Activated CD4-positive, alpha-beta T cell treated with anti-CD3 and anti-CD28 coated beads, Interleukin-2, amount 50 U/mL, for 24 hours (primary cell): ENCODE measurements at places on chromosomes 13 and 19.

GRCh38 chr13:75931116-75931515 is 295.0 kb downstream of the LMO7 start:
- no peak for DNase-seq

DNA sequence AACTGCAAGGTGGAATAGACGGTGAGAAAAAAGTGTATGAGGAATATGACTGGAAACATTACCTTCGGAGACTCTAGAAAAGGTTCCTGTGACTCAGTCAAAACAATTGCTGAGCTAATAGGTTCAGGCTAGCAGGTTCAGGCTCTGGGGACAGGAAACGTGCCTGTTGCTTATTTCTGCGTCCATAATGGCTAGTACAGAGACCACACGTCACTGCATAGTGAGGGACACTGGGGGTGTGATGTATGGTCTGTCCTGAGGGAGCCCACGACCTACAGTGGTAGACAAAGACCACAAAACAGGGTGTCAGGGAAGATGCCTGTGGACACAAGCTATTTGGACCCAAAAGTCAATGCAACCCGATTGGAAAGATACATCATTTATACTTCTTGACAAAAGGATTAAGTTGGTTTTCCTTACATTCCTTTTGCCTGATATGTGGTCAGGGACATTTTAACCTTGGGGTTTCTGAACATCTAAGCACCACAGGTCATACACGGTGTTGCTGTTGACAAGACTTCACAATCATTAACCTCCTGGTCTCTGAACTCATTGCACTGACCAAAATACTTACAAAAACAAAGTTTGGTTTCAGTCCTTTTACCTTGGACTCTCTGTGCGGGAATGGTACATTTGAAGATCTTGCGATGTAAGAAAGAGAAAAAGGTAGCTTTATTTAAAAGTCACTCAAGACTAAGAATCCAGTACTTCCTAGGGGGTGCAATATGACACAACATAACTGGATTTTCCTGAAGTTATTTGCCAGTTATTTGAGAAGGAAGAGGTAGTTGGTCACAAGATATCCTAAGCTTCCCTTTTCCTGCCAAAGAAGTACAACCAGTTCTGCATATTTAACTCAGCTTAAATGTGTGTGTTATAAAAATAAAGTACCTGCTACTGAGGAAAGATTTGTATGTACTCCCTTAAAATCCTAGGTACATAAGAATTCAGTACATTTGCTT is 20.0 kb downstream of the CRYL1 start:
- DNase-seq = no peak

- peak; percentile 61 for DNase-seq
Measured at GRCh38 chr19:14383661-14384555, 2.7 kb downstream of the ADGRE5 start.

DNA sequence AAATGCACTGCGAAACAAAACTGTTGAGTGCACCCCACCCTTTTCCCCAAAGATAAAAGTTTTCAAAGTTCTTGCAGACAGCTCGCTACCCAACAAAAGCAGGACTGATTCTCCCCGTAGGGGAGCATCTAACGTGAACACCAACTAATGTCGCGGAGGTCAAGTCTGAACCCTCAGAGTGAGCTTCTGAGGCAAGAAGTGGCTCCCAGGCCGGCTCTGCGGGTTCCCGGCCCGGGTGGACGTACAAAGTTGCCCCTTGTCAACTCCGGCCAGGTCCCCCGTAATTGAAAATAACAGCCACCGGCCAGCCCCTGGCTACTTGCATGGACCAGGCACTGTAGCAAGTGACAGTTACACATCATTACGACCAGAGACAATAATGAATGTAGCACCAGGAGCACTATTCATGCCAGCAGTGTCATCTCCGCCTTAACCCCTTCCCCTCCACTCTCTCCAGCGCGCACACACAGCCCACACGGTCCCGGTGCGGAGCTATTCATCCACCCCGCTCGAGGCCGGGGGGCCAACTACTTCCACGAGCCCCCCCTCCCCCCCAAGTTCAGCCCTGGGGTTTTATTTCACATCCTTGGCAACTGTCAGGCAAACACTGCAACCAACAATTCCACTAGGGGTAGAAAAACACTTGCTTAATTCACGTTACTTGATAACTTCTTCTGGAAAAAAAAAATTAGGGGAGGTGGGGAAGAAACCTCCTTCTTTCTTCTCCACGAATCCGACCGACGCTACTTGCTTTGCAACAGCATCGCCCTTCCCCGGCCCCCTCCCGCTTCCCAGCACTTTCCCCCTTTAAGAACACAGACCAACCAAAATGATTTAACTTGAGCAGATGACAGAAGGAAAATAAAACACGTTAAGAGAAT is 1.2 kb downstream of the KLF12 start:
- peak; percentile 43 for DNase-seq

DNA sequence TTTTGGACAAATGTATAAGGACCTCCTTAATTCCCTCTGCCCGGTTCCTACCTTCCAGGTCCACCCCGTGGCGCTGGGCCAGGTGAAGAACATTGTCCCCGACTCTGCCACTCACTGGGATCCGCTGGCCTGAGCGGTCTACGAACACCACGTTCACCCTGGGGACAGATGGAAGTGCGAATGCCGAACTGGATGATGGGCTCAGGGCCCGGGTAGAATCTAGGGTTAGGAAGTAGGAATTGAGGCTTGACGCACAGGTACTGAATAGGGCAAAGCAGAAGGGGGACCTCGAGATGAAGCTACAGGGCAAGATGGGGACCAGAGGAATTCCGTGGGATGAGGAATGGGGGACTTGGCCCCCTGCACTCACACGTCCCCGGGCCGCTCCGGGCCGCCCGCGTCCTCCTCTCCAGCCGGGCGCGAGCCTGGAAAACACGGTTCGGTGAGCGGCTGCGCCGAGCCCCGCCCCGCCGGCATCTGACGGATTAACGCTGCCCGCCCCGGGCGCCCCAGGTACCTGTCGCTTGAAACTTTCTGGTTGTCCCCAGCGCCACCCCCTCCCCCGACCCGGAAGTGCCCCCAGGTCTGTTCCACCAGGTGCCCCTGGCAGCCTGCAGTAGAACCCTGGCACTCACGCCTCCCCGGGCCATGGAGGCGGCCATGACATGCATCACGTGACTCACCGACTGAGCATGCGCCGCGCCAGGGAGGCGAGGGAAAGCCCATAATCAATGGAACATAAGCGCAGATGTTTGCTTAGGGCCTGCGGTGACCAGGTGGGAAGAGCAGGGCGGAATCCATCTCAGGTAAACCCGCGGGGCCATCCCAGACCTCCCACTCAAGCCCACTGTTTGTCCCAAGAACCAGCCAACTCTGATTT is at the start of gene FDX2:
TSS of gene FDX2 (minus strand) at position 681 of the 880 bp plus-strand sequence. CDS start at position 662, 19 bp downstream.
- DNase-seq = peak; percentile 85

DNA sequence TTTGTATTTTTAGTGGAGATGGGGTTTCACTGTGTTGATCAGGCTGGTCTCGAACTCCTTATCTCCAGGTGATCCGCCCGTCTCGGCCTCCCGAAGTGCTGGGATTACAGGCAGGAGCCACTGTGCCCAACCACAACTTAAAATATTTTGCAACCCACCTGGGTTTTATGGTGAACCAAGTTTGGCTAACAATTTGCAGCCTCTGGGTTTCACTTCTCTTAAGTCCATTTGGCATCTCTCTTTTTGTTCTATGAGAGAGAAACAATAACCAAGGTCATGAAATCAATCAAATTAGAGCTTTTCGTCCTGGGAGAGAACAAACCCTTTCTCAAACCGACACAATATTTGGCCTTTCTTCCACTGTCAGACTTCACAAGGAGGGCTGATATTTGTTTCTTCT is 5.6 kb upstream of the SMAD9 start:
- no peak for DNase-seq

DNA sequence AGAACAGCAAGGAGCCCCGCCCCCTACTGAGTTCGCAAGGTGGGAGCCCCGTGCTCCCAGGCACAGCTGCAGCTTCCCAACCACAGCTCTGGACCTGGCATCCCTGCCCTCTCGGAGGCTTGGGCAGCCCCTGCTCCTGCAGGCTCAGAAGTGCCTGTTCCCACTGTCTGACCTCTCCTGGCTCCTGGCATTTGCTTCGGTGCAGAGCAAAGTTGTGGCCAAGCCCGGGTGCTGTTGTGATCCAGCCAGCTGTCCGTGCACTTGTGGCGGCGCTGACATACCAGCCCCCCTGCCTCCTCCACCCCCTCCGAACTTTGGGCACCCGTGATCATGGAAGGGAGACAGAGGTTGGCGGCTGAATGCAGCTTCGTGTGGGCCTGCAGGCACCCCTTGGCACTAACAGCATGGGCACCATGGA is 1386.8 kb downstream of the PCDH9 start:
- DNase-seq = no peak

GRCh38 chr13:52043675-52044074 is 19.2 kb downstream of the UTP14C start:
- no peak for DNase-seq

DNA sequence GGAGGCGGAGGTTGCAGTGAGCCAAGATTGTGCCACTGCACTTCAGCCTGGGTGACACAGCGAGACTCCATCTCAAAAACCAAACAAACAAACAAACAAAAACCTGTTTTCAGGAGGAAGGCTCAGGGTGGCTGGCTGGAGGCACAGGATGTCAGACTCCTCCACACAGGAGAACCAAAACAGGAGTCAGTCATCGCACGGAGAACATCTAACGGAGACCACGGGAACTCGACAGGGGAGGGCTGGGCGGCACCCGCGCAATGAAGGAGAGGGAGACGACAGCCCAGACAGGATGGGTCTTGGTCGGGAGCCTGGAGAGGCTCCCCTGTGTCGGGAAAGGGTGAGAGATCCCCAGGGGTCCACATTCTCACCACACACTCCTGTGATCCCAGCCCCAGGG is 20.8 kb upstream of the SLC7A9 start:
- DNase-seq = no peak

DNA sequence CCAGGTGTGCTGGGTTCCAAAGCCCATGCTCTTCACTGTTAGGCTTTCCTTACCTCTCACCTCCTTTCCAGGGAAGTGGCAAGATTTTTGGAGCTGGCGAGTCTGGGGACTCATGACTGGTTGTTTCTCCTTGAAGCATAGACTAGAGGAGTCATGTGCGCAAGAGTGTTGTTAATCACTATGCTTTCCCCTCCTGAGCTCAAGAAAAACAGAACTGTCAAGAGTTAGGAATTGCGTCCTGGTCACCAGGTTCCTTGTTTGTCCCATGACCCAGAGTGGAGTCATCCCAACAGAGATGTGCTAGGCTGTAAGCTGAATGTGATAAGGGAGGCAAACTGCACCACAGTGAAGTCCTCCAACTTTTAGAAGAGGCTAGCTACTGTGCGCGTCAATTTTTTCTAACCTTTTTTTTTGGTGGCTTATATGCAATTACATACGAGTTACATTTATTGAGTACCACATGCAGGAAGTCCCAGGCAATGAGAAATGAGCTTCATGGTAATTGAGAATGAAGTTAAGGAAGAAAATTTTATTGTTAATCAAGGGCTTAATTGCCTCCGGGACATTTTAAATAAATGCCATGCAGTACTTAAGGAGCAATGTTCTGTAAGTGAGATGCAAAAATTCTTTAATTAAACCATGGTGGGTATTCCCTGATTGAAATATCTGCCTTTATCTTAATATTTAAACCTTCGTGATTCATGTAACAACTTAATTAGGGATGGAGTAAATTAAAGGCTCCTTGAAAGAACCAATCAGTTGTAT is 233.9 kb downstream of the ZIC5 start:
- DNase-seq = no peak

DNA sequence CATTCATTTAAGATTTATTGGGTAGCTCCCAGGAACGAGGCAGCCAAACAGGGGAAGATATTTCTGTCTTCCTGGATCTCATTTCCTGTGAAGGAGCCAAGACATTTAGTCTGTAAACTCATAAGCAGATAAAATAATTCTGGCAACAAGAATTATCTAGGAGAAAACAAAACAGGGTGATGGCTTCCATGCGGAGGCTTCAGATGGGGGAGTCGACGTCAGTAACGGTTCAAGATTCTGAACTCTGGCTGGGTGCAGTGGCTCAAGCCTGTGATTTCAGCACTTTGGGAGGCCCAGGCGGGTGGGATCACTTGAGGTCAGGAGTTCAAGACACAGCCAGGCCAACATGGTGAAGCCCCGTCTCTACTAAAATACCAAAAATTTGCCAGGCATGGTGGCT is 1.3 kb downstream of the GNA15 start:
- no peak for DNase-seq

DNA sequence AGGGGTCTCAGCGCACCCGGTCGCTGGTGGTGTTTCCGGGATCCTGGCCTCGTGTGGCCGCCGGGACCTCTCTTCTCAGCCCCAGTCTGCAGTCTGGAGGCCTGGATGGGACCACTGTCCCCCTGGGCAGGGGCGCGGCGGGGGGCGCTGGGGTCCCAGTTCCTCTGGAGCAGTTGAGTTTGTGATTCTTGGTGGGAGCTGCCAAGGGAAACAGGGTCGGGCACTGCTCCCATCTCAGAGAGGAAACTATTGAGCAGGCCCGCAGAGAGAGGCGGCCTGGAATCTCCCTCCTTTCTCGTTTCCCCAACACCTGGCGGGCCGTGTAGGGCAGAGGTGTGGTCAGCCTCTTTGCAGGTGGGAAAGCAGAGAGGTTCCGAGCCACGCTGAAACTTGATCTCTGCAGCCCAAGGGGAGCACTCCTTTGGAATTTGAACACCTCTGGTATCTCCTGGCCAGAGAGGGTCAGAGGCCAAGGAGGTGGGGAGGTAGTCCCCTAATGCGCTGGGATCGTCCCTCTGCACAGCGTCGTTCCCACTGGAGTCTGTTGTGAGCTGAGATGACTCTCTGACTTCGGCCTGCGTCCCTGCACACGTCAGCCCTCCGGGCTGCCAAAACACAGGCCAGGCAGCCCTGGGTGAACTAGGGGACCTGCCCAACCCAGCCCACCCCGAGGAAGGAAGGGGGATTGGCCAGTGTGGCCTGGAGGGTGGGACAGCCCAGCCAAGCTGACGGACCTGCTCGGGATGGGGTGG is 741 bp downstream of the PLEKHF1 start:
- no peak for DNase-seq

DNA sequence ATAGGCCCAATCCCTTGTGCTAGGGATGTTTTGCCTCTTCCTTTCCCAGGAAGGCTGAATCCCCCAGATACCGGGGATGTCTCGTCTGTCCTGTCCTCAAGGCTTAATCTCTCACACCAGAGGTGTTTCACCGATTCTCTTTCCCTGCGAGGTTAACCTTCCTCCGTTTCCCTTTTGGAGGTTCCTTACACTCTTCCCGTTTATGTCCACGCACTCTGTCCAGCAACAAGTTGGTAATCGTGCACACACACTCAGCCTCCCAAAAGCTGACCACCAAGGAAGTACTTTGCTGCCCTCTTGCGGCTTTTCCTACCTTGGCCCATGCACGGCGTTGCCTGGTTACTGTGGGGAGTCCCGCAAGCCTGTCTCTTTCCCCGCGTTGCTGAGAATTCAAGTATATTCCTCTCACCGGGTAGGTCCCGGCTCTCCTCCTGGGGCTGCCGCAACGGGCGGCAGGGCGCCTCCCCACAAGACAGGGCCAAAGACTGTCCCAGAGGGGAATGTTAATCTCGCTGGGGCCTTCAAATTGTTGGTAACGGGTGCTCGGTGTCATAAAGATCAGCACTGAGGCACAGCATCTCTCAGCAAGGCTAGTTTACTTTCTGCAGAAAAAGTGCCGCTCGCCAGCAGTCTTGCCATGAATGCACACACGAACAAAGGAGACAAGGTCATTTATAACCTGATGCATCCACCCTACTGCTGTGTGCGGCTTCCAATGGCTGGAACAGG is 36.7 kb upstream of the CD177 start:
- DNase-seq = no peak

GRCh38 chr13:72686766-72687165 is 40.7 kb downstream of the MZT1 start:
- DNase-seq = no peak
